ENCODE measurements at places on chromosomes 3 and 15.

DNA sequence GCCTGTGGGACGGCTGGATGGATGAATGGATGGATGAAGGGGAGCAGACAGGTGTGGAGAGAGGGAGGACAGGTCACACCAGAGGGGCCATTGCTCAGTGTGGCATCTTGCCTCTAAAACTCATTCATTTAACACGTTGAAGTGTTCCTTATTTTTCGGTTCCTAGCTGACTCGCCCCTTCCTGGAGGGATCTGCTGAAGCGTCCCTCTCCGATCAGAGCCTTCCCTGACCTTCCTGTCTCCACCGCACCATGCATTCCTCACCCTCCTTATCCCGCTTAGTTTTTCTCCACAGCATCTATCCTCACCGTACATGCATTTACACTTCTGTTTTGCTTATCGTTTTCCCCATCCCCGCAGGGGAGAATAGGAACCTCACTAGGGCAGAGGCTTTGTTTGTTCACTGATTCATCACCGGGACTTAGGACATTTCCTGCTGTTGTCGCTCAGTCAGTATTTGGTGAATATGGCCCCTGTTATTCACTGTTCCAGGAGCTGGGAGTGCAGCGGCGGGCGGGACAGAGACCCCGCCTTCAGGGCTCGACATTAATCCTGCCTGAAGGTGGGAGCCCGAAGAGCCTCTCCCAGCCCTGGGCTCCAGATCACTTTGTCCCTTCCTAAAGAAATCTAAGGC is 32.0 kb downstream of the FOXL2 start:
- no peak for DNase-seq

DNA sequence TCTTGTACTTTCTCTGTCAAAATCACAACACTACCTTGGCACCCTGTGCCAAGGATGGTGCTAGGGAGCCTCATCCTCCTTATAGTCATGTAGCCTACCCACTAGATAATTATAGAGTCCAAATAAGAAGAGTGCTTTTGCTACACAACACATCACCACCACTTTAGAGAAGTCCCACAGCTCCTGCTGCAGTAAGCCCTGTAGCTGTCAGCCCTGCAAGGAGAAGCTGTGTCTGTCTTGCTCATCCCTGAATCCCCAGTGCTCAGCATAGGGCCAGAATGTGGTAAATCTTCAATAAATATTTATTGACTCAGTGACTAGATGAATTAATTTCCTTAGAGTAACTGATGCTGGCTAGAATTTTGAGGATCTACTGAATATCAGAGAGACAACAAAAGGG is 190.8 kb downstream of the ZNF621 start:
- no peak for DNase-seq

GRCh38 chr3:132285620-132285945 is 31.6 kb upstream of the ACP3 start:
- no peak for DNase-seq

DNA sequence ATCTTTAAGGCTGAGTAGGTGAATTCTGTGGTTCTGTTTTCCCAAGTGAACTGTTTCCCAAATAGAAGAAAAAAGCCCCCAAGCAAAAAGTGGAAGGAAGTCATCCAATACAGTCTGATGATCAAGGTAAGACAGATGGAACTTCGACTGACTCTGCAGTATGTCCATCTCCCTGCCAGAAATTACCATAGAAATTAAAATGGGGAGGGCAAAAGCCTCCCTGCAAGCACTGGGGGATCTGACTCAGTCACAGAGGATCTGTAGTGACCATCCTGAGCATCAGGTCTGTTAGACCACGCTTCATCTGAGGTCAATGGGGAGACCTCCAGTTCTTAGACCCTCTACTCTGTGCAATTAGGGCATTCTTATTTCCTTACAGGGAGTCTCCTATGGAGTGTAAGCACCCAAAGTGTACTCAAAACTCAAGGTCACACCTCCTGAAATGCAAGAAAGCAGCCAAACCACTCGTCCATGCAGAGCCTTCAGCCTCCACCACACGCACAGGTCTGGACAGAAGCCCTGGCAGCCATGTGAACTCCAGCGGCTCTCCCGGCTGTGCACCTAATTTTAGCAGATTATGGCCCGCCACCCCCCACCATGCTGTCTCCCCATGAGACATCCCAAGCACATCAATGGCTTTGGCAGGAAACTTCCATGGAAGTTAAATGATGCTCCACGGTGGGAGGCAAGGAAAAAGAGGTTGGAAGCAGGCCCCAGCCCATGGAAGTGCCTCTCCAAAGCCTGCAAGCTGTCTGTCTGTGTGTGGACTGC is 348.7 kb downstream of the NTRK3 start:
- no peak for DNase-seq

DNA sequence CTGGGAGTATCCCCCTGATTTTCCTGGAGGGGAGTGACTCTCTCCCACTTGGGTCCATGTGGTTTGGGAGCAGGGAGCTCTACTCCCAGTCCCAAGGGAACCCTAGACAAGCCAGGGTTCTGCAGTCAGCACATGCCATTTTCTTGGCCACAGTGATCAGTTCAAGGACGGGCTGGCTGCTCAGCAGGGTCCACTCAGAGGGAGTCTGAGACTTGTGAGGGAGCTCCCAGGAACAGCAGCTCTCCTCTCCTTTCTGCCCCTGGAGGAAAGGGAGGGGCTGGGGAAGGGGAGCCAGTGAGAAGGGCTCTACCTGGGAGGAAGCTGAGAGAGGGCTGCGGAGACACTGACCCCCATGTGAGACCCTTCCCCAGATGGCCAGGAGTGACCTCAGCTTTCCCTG is 29.1 kb upstream of the LMCD1 start:
- DNase-seq = no peak
